ENCODE measurements at places on chromosomes 4 and X. TPM values are rescaled to one million over a fixed set of nuclear protein-coding genes. Genes with fewer than 3 reads are reported as not detected.

IRS4 gene
- not detected for total RNA-seq

ASB12 gene
- total RNA-seq, result 26.9 TPM

GYPB gene
- not detected for total RNA-seq

LGI2 gene
- total RNA-seq, result 1.0 TPM

RNF212 gene
- 1.5 TPM for total RNA-seq

EPGN gene
- not detected for total RNA-seq

POU4F2 gene
- total RNA-seq, result not detected

SORBS2 gene
- 13.5 TPM for total RNA-seq

TAB3 gene
- 14.5 TPM for total RNA-seq

TSPAN7 gene
- 197 TPM for total RNA-seq

TLR8 gene
- 0.36 TPM for total RNA-seq

NUP62CL gene
- not detected for total RNA-seq

SHISA3 gene
- total RNA-seq, result 0.90 TPM

DCAF4L1 gene
- 0.19 TPM for total RNA-seq

ETFDH gene
- 114 TPM for total RNA-seq

- H3K27ac ChIP-seq, result no peak overlapping the region
- no peak for DNase-seq
- no peaks in the 10 kb centered on the region for H3K4me1 ChIP-seq
- H3K36me3 ChIP-seq, result no peaks in the 10 kb centered on the region
- no peaks in the 10 kb centered on the region for H3K27me3 ChIP-seq
Measured at GRCh38 chr4:90281541-90282355, 154.6 kb downstream of the CCSER1 start.

DNA sequence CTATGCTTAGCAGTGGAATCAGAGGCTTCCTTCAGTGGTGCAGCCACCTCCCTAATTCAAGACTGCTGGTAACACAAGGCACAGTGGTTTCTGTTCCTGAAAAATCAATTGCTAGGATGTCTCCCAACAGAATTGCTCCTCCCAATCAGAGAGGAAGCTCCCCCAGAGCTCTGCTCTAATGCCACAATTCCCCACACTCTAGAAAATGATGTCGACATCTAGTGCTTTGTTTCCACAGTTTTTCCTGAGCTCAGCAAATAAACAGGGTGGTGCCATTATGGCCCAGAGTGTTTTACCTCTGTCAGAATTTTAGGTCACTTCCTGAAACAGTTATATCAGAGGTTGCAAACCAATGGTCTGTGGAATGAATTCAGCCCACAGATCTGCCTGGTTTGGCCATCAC lies 24.7 kb downstream of the TAB3 start:
- no peak overlapping the region for H3K27ac ChIP-seq
- no peaks in the 10 kb centered on the region for H3K4me1 ChIP-seq
- DNase-seq, result no peak

DNA sequence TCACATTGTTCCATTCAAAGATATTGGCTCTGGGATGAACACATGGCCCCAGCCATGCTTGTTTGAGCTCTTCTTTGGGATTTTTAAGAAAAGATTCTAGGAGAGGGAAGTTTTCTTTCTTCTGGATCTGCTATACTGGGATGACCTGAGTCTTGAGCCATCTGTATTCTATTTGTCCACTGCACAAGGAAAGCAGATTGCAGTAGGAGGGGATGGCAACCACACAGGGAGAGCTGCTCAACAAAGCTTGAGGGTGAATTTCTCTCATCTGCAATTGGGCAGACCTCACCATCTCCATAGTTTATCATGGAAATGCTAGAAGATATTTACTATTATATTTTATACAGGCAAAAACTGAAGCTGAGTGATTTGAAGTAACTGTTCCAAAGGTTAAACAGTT lies 34.3 kb downstream of the ADH7 start:
- H3K4me1 ChIP-seq, result peaks cover 10% of the 10 kb centered on the region
- H3K27ac ChIP-seq, result no peak overlapping the region
- H3K4me3 ChIP-seq, result no peak overlapping the region
- H3K36me3 ChIP-seq, result no peaks in the 10 kb centered on the region
- DNase-seq, result no peak
- no peaks in the 10 kb centered on the region for H3K27me3 ChIP-seq

DNA sequence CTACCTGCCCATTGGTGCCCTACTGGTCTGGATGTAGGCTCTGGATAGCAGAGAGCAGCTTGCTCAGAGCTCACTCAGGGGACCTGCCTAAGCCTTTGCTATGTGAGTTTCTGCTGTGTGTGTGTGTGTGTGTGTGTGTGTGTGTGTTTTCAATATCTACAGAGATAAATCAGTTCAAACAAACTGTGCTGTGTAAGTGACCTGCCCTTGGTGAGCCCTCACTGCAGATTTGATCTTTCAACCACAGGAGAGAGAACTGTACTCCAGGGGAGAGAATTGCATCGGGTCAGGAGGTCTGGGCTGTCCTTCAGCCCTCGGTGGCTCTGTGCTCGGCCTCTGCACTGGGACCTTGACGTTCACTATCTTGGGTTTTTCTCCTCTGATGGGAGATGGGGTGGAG lies 35.0 kb upstream of the CDKN2AIP start:
- H3K36me3 ChIP-seq, result no peaks in the 10 kb centered on the region
- no peak overlapping the region for H3K4me3 ChIP-seq
- no peaks in the 10 kb centered on the region for H3K27me3 ChIP-seq
- H3K27ac ChIP-seq, result no peak overlapping the region
- DNase-seq, result no peak

DNA sequence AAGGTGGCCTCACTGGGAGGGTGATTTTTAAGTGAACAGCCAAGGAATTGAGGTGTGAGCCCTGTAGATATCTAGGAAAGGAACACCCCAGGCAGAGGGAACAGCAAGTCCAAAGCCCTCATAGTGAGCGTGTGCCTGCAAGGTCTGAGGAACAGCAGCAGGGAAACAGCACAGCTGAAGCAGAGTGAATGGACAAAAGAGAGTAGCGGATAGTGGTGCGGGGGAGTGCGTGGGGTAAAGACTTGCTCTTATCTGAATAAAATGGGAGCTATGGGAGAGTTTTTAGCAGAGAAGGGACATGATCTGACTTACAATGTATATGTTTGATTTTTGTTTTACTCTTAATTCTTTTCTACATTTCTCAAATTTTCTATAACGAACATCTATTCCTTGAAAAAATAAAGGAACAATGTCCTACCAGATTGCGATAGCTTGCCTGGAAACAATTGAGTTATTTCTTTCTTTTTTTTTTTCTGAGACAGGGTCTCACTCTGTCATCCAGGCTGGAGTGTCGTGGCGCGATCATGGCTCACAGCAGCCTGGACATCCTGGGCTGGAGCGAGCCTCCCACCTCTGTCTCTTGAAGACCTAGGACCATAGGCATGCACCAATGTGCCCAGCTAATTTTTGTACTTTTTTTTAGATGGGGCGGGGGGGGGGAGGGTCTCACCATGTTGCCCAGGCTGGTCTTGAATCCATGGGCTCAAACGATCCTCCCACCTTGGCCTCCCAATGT lies 19.5 kb upstream of the HADH start:
- DNase-seq, result no peak
- H3K36me3 ChIP-seq, result no peaks in the 10 kb centered on the region
- no peak overlapping the region for H3K4me3 ChIP-seq
- no peaks in the 10 kb centered on the region for H3K27me3 ChIP-seq

- no peak within 1 kb of the TSS for H3K27ac ChIP-seq
- no peak within 1 kb of the TSS for H3K4me3 ChIP-seq
- no peak for DNase-seq
- H3K4me1 ChIP-seq, result no peaks in the 10 kb centered on the region
- H3K27me3 ChIP-seq, result no peaks in the 10 kb centered on the region
Measured at GRCh38 chrX:74304016-74304415, at the start of gene ZCCHC13. Gene ZCCHC13, plus strand, starts transcription at chrX:74304180. Its CDS starts 87 bp downstream, at chrX:74304267.

DNA sequence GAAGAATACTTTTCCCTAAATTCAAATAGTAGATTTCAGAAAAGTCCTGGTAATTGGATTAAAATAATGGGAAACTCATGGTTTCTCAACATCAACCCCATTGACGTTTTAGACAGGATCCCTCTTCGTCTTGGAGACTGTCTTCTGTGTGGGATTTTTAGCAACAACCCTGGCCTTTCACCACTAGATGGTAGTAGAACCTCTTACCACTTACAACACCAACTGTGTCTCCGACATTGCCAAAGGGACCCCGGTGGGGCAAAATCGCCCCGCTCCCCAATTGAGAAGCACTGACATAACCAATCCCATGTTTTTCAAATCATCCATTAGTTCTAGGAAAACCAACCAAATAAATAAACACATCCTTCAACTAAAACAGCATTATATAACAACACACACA lies 16.9 kb upstream of the ANOS1 start:
- H3K4me1 ChIP-seq, result no peaks in the 10 kb centered on the region
- H3K27ac ChIP-seq, result no peak overlapping the region
- DNase-seq, result no peak

Measured in psoas muscle (tissue), 8 donors.